Dermis lymphatic vessel endothelial cell (primary cell): ENCODE measurements at places on chromosomes 7 and 10. TPM values are rescaled to one million over a fixed set of nuclear protein-coding genes. Genes with fewer than 3 reads are reported as not detected.

MET gene
- total RNA-seq = 25.4 and 50.3 TPM in 2 replicates

C7orf25 gene
- 3.6 and 4.0 TPM in 2 replicates for total RNA-seq

SLC16A9 gene
- total RNA-seq = under 0.01 TPM in 1 of 2 replicates, not detected in the other

SORCS1 gene
- total RNA-seq = not detected in 2 replicates

SUV39H2 gene
- total RNA-seq = 4.3 and 9.4 TPM in 2 replicates

NEUROG3 gene
- total RNA-seq = not detected in 2 replicates

LRRC17 gene
- total RNA-seq = 0.26 and 0.43 TPM in 2 replicates

TSPAN33 gene
- 0.11 TPM in 1 of 2 replicates, not detected in the other for total RNA-seq

ARMC3 gene
- total RNA-seq = not detected in 2 replicates

FZD1 gene
- 2.1 and 3.3 TPM in 2 replicates for total RNA-seq

TMEM254 gene
- 3.0 and 3.4 TPM in 2 replicates for total RNA-seq

OR13A1 gene
- not detected in 2 replicates for total RNA-seq

ZNF487 gene
- 2.1 and 2.8 TPM in 2 replicates for total RNA-seq

HIPK2 gene
- 8.9 and 14.2 TPM in 2 replicates for total RNA-seq

LIPF gene
- total RNA-seq = not detected in 2 replicates

TPST1 gene
- total RNA-seq = 25.6 and 29.3 TPM in 2 replicates

SPDYE5 gene
- total RNA-seq = not detected in 2 replicates

BTBD16 gene
- not detected in 2 replicates for total RNA-seq

PTPRZ1 gene
- total RNA-seq = not detected in 2 replicates

ECHDC3 gene
- total RNA-seq = 15.7 and 21.7 TPM in 2 replicates

NEURL1 gene
- total RNA-seq = 0.09 and 0.11 TPM in 2 replicates

AEBP1 gene
- 10.2 and 14.4 TPM in 2 replicates for total RNA-seq

ELAPOR2 gene
- 104 and 176 TPM in 2 replicates for total RNA-seq

CYP2C18 gene
- total RNA-seq = not detected in 2 replicates

TFPI2 gene
- total RNA-seq = 25.2 and 202 TPM in 2 replicates

HGF gene
- total RNA-seq = 0.33 and 0.43 TPM in 2 replicates
